ENCODE measurements at places on chromosomes 3 and 15. TPM values are rescaled to one million over a fixed set of nuclear protein-coding genes. Genes with fewer than 3 reads are reported as not detected.

Gene ADAMTSL3
- polyA plus RNA-seq = 33.1 TPM

Gene EPHB1
- 49.5 TPM for polyA plus RNA-seq

Gene CACNA1D
- 1.4 TPM for polyA plus RNA-seq

Gene SPATA12
- polyA plus RNA-seq = 0.05 TPM

Gene LRRN1
- polyA plus RNA-seq = 58.0 TPM

Gene EXD1
- polyA plus RNA-seq = 0.06 TPM
